ENCODE measurements at places on chromosomes 11 and 22.

DNA sequence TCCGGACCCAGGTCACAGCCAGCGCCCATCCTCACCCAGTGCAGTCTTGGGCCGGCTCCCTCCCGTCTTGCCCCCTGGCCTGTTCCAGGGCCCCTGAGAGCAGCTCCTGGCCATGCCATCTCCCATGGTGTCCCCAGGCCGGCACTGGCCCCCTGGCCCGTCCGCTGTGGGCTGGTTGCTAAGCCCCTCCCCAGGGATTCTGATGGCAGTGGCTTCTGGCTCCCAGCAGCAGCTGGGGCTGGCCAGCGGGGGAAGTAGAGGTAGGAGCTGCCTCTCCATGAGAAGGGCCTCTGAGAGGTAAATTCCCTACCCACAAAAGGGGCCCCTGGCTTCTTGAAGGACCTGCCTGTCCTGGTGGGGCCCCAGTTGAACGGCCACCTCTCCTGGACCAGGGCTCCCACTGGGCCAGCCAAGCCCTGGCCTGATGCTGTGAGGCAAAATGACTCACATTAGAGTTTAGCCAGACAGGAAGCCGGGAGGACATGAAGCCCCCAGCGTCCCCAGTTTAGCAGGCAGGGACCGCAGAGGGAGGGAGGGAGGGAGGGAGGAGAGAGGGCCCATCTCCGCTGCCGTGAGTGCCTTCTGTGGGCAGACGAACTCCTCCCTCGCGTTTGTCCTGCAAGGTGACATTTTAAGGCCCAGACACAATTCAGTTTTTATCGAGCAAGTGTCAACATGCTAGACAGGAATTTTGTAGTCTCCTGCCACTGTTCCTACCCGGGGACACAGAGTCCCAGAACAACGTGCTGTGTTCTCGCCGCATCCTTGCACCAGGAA is 32.9 kb upstream of the GAL start:
- DNase-seq, result no peak

DNA sequence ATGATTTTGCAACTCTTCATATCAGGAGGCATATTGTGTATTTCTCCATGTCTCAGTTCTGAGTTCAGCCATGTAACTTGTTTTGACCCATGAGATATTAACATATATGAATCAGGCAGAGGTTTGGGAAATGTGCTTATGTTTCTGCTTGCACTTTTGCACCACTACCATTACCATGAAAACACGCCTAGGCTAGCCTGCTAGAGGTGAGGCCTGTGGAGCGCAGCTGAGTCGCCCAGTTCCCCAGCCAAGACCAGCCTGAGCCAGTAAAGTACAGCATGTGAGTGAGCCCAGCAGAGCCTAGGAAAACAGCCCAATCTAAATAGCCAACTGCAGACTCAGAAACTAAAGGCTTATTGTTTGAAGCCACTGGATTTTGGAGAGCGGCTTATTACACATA is 18.4 kb upstream of the MYOD1 start:
- DNase-seq, result no peak

GRCh38 chr11:1706634-1707400 is 9.8 kb downstream of the KRTAP5-6 start:
- peak; percentile 20 for DNase-seq

- no peak for DNase-seq
Observed at GRCh38 chr11:84413549-84413948, 1127.4 kb upstream of the CCDC90B start.

GRCh38 chr22:19674929-19675253 is 39.4 kb upstream of the SEPTIN5 start:
- no peak for DNase-seq

- no peak for DNase-seq
Observed at GRCh38 chr22:40412441-40412840, 42.0 kb downstream of the SGSM3 start.

DNA sequence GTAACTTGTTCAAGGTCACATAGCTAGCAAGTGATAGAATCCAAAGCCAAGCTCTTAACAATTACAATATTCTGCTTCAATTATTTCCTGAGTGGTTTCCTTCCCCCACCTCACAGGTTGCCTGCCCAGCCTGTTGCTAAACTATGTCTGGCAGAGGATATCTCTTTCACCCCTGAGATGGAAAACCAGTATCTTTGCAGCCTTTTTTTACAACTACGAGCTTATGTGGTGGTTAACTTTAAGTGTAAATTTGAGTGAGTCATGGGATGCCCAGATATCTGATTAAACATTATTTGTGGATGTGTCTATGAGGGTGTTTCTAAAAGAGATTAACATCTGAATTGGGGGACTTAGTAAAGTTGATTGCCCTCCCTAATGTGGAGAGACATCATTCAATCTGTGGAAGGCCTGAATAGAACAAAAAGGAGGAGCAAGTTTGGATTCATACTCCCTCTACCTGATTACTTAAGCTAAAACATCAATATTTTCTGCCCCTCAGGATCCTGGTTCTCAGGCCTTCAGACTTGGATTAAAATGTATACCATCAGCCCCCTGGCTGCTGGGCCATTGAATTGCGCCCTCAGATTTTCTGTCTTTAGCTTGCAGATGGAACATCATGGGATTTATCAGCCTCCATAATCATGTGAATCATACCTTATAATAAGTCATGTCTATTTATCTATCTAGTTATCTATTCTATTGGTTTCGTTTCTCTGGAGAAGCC is 911.9 kb downstream of the METTL15 start:
- no peak for DNase-seq

DNA sequence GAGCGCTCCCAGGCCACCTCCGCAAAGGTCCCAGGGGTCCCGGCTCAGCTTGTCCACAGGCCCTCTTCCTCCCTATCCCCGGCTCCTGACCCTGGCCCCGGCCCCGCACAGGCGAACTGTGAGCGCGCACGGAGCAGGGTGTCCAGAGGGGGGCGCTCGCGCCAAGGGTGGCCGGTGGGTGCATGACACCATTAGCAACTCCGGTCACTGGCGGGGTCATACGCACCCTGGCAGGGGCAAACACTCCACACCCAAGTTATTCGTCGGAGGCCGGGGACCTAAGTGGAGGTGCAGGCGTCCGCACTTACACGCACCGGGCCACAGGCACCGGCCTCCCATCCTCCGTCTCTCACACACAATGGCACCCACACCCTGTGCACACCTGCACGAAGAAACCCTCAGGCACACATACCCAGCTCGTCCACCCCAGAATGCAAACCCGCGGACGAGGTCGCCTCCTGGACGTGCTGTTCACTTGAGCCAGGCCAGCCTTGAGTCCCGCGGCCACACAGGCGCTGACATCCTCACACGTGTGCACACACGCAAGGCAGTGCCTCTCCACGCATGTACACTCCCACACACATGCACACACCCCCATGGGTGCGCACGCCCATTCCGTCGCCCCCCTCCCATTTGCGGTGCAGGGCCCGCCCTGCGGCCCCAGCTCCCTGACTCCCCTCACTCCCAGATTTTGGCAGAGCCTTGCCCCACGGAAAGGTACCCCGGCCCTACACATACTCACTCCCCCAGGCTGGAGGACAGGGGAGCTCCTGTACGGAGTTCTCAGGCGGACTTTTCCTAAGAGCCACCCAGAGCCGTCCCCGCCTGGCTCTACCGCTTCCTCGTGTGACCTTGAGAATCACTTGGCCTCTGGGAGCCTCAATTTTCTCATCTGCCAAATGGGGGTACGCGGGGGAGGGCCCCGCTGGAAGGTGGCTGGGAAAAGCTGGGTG is at the start of gene RASGRP2:
Gene RASGRP2 (minus strand): TSS at position 552 of the 953 bp plus-strand sequence. CDS start 1,276 bp downstream, outside the sequence.
- DNase-seq, result peak; percentile 89

DNA sequence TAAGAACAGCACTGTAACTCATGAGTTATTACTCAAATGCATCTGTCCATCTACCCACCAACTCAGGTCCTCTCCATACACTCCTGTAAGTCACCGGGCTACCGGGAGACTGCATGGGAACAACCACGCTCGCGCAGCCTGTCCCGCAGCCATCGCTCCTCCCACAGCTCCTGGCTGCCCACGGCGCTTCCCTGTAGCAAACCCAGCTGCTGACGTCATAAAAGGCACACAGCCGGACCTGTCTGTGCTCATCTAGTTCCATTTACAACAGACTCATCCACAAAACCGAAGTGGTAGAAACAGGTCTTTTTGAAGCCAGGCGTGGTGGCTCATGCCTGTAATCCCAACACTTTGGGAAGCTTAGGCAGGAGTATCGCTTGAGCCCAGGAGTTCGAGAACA is 23.4 kb upstream of the PACSIN2 start:
- DNase-seq, result no peak

GRCh38 chr11:122789907-122790306 is 48.4 kb upstream of the CRTAM start:
- no peak for DNase-seq

GRCh38 chr11:132260636-132261035 is 890.2 kb downstream of the NTM start:
- DNase-seq, result no peak

DNA sequence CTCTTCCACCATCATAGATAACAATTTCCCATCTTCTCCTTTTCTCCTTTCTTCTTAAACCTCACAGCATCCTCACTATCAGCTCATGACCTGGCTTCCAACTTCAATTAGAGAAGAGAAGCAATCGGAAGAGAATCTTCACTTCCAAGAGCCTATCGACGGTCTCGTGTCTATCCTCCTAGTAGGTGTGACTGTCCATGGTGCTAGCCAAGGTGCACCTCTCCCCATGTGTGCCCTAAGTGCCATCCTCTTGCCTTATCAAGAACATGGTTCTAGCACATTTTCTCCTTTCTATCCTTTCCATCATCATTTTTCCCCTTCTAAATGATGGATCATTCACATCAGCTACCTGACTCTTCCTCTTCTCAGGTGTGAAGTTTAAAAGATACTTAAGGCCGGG is 5.1 kb upstream of the CUL5 start:
- no peak for DNase-seq

GRCh38 chr11:63554877-63555223 is 8.3 kb downstream of the PLAAT2 start:
- DNase-seq, result no peak

GRCh38 chr11:112470355-112470754 is 209.7 kb upstream of the PLET1 start:
- no peak for DNase-seq

DNA sequence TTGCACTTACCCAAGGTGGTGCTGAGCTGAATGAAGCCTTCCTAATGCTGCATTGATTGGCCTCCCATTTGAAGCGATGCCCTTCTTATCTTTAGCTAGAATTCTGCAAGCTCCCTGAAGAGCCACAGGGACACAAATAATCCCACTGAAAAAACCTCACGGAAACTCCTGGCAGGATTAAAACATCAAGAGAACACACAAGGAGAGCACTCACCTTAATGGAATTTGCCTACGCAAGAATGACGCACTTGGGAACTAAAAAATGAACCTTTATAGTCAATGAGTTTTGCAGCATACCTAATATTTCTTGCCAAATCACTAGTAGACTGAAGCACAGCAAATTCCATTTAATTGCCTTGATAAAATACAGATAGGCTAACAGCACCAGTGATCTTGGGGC is 232.8 kb upstream of the UBASH3B start:
- no peak for DNase-seq

DNA sequence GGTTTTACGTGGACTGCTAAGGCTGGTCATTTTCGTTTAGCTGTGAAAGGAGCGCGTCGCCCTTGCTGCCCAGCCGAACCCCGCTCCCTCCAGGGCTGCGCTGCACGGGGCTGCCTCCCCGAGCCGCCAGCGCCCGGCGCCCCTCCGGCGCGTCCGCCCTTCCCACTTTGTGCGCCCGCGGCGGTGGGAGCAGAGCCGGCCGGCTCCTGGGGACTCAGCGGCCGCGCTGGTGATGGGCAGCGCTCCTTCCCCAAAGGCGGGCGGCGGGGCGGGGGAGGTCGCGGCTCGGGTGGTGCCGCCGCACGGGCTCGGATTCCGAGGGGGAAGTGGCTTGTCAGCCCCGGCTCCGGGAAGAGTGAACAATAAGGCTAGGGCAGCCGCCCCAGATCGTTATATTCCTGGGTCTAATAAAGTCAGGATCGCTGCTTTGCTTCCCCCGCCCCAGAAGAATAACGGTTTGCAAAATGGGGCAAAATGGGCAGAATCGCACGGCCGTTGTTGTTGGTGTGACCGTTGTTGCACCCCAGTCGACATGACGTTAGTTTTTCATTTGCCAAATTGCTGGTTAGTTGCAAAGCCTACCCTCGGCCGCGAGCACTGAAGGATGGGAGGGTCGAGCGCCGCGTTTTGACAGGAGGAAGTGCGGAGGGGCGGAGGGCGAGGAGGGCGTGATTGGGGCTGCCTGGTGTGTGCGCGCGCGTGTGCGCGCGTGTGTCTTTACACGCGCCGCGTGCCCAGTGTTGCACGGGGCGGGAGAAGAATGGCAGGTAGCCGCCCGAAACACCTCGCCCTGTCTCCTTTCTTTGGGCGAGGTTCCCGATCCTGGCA is 745 bp downstream of the NCAM1 start:
- no peak for DNase-seq

Measured in CD4-positive, alpha-beta T cell treated with Interleukin-10 for 1 hour (primary cell).